IPS DF 19.7 (cell line): ENCODE measurements at places on chromosomes 1 and 21.

DNA sequence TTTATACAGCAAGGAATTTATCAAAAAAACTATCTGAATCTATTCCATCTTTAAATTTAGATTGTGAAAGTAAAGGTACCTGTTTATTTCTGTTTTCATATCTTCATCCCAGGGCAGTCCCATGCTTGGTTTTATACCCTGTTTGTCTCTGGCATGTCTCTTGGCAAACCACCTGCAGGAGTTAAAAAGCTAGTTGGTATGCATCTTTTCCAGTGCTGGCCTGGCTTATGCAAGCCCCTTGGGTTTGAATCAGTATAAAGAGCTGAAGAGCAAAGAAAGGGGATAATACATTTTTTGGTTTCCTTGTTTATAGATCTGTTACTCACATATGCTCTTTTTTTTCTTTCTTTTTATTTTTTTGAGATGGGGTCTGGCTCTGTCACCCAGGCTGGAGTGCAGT lies 37.8 kb downstream of the LRRC8C start:
- no peak for DNase-seq

DNA sequence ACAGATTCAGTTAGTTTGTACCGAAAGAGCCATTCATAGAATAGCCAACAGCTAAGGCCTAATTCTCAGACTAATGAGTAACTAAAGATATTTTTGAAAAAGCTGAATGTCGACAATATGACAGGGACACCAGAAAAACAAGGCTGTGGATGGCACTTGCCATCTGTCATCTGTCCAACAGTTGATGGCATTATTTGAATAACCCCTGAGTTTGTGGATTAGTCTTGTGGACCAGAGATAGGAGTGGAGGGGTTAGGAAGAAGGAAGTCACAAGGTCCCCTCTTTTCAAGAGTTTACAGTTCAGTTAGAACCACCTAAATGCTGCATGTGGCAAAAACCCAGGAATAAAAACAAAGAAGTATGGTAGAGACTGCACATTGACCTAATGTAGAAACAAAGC lies 356.5 kb upstream of the DUSP10 start:
- DNase-seq: no peak

DNA sequence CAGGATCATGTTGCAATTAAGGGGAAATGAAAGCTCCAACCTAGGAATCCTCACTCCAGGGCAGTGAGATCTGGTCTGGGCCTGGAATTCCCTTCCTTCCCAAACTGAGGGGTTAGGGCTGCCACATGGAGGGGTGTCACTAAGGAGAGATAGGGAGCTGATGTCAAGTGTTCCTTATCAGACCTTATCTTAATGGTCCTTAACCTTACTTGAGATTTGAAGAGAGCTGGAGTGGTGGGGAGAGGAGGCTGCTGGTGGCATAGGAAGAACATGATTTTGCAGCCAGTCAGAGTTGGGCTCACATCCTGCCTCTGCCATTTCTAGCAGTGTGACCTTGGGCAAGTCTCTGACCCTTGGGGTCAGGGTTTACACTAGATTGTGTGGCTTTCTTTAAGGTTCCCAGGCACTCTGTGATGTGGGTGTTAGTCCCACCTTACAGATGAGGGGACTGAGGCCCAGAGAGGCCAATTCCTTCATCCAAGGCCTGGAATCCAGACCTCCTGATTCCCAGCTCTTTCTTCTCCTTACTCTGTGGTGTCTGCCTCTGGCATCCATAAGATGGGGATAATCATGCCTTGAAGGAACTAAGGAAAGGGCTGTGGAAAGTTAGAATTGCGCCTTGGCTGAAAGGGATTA lies 56.3 kb upstream of the SYNC start:
- DNase-seq: no peak

DNA sequence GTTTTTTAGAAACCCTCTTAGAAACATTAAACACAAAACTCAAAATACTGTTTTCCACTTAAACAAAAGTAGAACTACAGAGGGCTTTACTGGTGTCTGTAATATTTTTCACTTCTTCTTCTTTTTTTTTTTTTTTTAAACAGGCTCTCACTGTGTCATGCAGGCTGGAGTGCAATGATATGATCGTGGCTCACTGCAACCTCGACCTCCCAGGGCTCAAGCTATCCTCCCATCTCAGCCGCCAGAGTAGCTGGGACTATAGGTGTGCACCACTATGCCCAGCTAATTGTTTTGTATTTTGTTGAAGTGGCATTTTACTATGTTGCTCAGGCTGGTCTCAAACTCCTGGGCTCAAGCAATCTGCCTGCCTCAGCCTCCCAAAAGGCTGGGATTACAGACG lies 194.8 kb downstream of the DAB1 start:
- DNase-seq: no peak

- DNase-seq: no peak
These were observed 3.2 kb downstream of the RNF187 start for GRCh38 chr1:228490120-228491078.

GRCh38 chr1:246790364-246790763 lies 66.2 kb downstream of the SCCPDH start:
- DNase-seq: no peak

- no peak for DNase-seq
These were observed 15.2 kb downstream of the PRDM16 start for GRCh38 chr1:3084154-3084553.

DNA sequence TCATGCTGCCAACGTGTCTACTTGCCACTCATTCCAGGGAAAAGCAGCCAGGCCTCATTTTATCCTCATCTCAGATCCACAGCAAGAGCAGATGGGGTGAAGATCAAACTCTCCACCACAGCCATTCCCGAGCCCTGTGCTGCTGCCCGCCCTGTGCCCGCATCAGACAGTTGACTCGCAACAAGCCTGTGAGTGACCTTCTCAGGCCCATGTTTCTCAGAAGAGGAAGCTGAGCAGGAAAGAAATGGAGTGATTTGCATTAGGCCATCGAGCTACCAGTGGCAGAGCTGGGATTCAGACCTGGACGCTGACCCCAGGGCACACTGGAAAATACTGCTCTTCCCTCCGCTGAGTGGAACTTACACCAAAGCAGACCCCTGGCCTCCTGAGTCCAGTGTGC lies 1.2 kb downstream of the CNR2 start:
- no peak for DNase-seq

DNA sequence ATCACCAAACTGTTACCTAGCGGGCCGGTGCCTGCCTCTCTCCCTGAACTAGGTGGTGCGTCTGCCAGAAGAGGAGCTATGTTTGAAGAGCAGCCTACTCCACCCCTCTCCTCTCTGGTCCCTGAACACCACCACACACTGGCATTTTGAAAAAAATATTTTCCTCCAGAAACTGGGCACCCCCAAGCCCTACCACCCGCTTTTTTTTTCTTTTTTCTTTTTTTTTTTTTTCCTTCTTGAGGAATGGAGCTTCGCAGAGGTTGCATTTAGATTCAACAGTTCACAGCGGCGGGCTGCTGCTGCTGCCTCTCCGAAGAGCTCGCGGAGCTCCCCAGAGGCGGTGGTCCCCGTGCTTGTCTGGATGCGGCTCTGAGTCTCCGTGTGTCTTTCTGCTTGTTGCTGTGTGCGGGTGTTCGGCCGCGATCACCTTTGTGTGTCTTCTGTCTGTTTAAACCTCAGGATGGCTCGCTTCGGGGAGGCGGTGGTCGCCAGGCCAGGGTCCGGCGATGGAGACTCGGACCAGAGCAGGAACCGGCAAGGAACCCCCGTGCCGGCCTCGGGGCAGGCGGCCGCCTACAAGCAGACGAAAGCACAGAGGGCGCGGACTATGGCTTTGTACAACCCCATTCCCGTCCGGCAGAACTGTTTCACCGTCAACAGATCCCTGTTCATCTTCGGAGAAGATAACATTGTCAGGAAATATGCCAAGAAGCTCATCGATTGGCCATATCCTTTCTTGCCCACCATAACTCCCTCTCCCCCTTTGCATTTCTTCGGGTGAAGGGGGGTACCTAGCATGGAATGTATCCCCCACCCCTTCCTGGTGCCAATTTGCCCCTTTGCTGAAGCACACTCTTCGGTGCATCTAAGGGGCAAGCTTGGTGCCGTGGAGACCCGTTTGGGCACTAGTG lies at the start of gene CACNA1E:
Gene CACNA1E (plus strand): TSS at position 233 of the 911 bp plus-strand sequence. CDS start 228 bp downstream, at position 461.
- DNase-seq: no peak

DNA sequence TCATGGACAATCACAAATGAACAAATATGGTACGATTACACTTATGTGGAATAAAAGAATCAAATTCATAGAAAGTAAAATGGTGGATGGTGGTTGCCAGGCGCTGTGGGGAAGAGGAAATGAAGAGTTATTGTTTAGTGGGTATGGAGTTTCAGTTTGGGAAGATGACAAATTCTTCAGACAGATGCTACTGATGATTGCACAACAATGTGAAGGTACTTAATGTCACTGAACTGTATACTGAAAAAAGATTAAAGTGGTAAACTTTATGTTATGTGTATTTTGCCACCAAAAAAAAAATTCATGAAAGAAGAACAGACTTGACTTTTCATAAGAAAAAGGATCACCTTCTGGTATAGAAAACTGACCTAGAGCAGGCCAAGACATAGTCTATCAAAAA lies 745.6 kb upstream of the CXADR start:
- DNase-seq: no peak

DNA sequence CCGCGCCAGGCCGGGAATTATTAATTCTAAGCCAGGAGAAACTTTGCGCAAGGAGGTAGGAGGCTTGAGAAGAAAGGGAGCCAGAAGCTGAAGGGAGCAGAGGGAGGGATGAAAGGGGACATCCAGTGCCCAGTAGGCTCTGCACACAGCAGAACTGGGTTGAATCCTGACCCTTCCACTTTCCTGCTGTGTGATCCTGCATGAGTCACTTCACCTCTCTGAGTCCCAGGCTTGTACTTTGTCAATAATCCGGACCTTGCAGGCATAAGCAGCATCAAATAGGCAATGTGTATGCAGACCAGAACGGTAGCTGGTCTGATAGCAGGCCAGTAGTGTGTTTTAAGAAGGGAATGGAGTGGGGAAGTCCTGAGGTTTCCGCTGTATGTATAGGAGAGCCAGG lies 25.5 kb upstream of the EPB41 start:
- DNase-seq: no peak

DNA sequence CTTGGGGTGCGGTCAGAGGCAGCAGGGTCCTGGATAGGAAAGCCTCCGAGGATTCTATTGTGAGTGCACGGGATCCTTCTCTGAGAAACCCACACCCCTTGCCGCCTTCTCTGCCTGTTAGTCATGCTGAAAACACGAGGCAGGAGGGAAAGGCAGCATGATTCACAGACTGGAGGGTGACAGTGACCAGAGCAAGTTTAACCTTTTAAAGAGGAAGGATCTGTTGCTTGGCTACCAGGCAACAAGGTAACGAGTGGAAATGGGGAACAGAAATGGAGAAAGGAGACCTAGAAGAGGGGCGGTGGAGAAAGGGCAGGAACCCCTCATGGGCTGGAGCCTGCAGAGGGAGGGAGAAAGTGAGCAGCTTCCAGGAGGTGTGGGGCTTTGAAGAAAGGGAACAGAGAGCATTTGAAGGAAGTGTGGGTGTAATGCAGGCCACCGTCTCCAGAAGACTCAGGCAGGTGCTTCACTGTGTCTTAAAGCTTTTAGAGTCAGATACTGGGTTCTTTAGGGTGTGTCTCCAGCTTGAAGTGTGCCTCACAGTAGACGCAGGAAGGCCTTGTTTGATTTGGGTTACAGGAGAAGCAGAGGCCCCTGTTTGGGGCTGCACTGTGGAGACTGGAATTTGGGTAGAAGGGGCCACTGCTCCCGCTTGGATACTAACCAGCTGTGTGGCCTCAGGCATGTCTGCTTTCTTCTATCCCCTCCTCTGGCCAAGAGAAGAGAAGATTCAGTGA lies 19.1 kb downstream of the OPTC start:
- no peak for DNase-seq
